Left lobe of liver (tissue), 2 donors: ENCODE measurements at places on chromosomes 1 and 21. TPM values are rescaled to one million over a fixed set of nuclear protein-coding genes. Genes with fewer than 3 reads are reported as not detected.
A peak's percentile ranks its signal among the peaks of the same experiment; 100 is the strongest.

DNA sequence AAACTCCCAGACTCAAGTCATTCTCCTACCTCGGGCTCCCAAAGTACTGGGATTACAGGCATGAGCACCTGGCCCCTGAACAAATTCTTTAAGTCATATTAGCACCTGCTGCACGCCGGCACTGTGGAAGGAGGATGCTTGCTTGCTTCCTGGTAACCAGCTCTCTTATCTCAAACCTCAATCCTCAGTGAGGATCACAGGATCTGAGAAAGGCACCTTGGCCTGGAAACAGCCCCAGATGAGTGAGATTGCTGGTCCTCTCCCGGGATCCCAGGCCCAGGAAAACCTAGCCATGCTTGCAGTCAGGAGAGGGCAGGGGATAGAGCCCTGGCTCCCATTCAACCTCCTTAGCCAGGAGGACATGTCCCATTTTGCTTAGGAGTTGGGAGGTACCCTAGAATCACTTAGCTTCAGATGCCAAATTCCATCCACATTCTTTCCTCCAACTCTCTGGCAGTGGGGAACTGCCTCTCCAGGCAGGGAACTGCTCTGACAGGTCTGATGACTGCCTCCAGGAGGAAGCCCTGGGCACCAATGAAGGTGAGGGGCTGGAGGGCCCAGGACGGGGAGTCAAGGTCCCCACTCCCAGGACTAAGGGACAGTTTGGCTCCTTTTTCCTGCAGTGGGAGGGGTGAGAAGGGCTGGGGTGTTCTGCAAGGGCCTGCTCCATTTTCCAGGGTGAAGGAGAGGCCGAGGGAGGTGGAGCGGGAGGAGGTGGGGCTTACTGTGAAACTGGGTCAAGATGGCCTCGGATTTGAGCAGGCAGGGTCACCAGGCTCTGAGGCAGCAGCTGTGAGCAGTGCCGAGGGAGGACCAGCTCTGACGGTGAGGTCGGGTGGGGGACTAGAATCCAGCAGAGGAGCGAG is 9.5 kb downstream of the GPR37L1 start:
- DNase-seq: no peak

DNA sequence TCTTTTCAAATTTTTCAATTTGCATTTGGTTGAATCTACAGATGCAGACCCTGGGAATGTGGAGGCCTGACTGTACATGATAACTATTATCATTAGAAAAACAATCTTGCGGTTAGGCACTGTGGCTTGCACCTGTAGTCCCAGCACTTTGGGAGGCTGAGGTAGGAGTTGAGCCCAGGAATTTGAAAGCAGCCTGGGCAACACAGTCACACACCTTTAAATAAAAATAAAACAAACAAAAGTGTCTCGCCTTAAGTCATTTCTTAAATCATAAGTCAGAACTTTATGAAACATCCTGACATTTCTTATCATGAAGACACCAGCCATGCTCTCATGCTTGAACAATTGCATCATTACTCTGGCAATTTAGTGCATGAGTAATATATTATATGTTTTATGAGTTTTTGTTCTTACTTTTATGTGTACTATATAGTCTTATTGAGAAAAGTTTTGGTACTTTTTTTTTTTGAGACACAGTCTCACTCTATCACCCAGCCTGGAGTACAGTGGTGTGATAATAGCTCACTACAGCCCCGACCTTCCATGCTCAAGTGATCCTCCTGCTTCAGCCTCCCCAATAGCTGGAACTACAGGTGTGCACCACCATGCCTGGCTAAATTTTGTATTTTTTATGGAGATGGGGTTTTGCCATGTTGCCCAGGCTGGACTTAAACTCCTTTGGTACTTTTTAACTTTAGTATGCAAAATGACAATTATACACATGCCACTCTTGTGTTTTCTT is 7.8 kb downstream of the TBX19 start:
- no peak for DNase-seq

DNA sequence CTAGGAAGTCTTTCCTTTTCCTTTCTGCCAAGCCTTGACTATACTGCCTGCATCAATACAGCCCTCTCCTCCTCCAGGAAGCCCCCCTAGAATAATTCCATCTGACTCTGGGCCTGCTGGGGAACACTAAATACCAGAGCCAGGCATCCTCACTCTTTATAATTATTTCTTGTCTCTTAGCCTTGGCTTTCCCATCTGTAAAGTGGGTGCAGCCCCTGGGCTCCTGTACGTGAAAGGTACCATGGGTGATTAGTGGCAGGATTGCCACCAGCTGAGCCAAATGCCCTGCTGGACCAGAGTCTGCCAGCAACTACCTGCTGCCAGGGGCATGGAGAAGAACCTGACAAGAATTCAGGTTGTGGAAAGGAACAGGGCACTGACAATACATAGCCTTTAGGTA is 58.7 kb downstream of the LGR6 start:
- DNase-seq: no peak

DNA sequence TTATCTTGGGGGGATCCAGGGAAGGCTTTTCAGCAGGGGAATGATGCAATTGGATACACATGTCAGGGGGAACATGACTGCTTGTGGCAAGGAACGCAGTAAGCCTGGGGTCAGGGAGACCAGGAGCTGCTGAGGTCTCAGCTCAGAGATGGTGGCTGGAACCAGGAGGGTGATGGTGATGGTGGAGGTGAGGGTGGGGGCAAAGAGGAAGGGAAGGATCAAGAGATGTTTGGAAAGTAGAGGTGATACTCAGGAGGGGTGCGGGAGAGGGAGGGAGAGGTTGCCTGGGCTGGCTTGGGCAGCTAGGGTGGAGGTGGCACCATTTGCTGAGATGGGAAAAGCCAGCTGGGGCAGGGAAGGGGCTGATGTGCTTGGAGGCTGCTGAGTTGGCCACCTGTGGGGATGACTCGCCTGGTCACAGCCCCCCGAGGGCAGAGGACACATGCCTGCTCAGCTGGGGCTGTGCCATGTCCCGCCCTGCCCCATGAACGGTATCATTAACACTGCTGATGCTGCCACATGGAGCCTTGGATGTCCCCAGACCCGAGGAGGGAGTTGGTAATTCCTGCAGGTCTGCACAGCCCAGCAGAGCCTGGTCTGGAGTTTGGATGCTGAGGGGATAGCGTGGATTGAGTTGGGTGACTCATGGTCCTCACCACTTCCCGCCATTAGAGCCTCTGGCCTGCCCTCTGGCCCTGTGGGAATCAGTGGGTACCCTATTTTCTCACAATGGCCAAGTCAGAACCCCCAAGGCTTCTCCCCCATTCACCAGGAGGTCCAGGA is 6.3 kb upstream of the PADI1 start:
- no peak for DNase-seq

DNA sequence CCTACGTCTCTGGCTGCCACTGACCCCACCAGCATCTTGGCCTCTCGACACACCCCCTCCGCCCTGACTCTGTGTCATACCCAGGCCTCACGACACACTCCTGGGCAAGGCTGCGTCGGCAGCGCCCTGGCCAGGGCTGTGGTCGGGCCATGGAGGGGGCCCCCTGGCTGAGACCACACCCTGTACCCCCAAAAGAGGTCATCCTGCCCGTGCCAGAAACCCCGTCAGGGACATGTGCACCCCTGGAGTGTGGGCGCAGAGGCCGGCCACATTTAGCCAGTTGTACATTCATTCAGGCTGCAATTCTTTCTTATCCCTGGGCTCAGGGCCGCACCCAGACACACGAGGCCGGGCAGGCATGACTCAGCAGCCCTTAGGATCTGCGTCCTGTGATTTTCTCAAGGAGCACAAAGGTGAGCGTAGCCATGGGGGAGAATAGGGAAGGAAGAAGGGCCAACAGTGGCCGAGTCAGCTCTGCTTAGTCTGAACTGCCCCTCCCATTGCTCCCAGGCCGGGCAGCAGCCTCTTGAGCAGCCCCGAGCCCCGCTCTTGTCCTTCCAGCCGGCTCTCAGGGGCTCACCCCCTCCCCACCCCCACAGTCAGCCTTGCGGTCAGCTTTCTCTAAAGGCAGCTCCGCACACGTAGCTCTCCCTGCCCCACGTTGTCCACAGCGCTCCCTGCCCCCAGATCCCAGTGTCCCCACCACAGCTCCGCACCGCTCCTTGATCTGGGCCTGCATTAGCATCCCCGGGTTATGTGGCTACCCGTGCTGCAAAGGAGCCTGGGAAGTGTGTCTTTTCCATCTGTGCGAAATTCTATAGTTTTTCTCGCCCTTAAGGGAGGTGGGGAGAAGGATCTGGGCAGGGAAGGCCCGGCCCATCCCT is 7.9 kb downstream of the CSTB start:
- no peak for DNase-seq

GRCh38 chr1:14891991-14892390 is 261.6 kb upstream of the TMEM51 start:
- DNase-seq: no peak

DNA sequence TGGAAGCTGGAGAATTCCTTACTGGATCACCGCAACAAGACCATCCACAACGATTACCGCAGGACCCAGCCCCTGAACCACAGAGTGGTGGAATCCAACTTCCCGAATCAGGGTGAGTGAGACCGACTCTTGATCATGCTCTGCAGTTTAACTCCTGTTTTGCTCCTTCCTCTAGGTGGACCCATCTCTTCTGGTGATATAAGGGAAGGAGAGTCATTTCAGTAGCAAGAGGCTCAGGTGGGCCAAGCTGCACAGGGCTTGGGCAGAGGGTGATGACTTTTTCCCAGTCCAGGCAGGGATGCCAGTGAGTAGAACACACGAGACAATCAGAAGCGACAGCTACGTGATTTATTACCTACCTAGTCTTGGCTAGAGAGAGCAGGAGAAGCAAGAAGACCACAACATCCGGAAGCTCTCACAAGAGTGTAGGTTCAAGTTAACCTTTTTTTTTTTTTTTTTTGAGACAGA is 25.2 kb downstream of the CA6 start:
- DNase-seq: no peak

DNA sequence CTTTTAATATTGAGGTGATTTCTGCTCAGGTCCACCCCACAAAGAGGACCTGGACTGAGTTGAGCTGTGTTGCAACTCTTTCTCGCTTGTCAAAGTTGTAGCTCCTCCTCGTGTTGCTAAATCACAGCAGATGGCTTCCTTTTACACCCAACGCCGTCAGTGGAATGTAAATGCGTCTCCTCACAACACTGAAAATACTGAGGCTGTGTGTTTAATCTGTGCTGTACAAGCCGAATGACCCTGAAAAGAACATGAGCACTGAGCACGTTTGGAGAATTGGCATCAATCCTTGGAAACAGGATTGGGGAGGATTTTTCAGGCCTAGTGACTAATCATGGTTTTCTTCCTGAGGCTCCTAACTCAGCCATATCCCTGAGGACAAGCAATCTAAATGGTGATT is 196.0 kb downstream of the CRB1 start:
- peak; percentile 49 for DNase-seq

- no peak for DNase-seq
These were observed 738.5 kb upstream of the CHRM3 start for GRCh38 chr1:238647877-238648276.

DNA sequence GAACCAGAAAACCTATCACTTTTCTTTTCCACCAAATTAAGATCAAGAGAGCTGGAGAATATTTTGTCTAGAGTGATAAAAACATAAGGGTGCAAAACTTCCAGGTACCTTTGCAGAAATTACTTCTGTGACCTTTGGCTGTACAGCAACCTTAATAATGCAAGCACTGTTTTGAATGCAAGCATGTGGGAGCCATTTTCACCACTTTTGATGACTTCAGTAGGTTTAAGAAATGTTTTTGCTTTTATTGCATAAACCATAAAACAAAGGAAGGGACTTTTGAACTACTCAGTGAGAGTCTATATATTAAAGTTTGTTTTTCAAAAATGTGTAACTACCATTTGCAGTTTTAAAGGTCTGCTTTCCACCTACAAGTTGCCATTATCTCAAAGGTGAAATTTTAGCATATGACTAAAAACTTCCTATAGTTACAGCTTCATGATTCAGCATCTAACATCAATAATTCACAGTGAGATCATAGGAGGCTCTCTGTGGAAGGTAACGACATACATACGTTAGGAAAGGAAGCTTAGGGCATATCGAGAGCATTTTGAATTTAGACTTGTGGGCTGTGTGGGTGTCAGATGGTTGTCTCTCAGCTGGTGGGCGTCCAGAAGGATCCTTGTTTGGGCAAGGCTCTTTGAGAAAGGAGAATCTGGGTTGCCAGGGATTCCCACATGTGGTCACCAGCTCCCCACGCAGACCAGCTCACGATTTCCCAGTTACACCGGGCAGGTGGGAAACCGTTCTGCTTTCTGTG is 1.1 kb upstream of the GADD45A start:
- DNase-seq: peak; percentile 57

DNA sequence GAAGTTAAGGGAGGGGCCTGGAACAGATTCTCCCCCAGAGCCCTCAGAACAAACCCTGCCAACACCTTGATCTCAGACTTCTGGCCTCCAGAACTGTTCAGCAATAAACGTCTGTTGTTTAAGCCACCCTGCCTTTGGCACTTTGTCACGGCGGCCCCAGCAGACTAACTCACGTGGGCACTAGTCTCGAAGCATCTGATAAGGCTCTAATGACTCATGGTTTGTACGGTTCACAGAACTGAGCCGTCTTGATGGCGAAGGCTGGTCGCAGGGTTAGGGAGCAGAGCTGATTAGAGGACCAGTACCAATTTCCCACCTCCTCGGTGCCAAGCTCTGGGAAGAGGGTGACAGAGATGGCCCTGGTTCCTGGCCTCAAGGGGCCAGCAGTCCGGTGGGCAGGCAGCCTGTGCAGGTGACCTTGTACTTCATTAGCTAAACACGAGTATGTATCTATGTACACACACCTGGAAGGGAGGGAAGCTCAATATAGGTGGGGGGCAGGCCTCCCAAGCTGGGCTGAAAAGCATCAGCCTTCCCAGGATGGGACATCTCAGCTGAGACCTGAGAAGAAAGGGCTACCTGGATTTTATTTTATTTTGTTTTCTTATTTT is 112.8 kb downstream of the MRPS6 start:
- DNase-seq: no peak

DNA sequence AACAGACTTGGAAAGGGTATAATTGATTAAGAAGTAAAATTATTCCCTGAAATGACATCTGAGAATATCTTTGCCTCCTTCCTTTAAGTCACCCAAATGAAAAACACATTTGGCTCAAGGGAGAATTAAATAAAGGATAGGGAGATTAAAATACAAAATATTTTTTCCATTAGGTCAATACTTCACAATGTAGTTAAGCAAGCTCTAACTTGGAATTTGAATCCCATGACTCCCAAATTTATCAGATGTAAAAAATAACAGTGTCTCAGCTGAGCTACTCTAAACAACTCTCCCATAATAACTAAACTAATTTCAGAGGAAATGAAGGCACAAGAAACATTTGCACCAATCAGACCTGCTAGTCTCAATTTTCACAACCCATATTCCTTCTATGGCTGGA is 6.5 kb upstream of the NMNAT2 start:
- DNase-seq: no peak

GRCh38 chr1:169931795-169932231 is 38.1 kb upstream of the SCYL3 start:
- no peak for DNase-seq

C2CD2 gene
- 10.5 TPM for total RNA-seq

ITPKB gene
- 3.1 TPM for total RNA-seq

SYT14 gene
- total RNA-seq: 0.03 TPM

TMEM269 gene
- 0.08 TPM for total RNA-seq

SHISAL2A gene
- total RNA-seq: 0.23 TPM

PLXNA2 gene
- 9.3 TPM for total RNA-seq

OLFML3 gene
- total RNA-seq: 3.7 TPM

TSEN15 gene
- total RNA-seq: 10.7 TPM
